Activated CD4-positive, alpha-beta T cell treated with anti-CD3 and anti-CD28 coated beads, Interleukin-2, amount 50 U/mL, for 1 hour (primary cell): ENCODE measurements at places on chromosomes 4 and X.

DNA sequence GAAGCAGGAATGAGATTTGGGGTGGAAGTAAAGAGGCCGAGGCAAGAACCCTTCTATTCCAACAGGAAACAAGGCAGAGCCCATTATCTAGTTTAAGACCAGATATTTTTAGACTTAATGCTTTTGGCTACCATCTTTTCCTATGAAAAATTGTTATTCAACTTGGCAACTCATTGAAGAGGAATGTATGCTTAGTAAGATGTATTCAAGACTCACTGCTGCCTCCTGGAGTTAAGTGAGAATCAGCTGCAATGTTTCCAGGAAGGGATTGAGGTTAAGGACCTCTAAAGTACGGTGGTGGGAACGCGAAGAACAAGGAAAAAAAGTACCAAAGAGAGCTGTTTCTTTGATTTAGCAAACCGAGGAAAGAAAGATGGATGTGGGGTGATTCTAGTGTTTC is 89.1 kb downstream of the RAPGEF2 start:
- DNase-seq = no peak

DNA sequence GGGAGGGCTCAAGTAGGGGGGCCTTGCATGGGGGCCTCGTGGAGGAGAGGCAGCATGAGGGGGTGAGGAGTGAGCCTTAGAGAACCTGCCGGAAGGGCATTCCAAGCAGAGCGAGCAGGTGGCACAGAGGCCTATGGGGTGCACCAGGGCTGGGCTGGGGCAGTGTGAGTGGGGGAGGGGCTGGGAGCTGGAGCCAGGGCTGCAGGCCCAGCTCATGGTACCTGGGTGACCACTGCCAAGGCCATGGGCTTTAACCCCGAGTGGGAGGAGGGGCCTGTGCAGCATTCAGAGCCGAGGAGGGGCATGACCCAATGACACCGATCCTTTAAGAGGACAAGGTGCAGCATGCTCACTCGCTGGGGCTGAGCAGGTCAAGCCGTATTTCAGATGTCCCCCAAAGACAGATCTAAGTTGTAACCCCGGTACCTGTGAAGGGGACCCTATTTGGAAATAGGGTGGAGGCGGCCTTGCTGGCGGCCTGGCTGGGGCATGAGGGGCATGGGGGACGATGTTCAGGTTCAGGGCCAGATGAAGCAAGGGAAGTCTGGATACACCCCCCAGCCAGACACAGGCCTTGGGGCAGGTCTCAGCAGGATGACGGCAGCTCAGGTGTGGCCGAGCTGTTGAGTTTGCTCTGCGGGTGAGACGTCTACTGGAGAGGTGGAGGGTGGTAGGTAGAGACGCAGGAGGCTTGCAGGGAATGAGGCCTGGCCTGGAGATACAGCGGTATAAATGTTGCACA is 137.0 kb downstream of the CPZ start:
- no peak for DNase-seq

DNA sequence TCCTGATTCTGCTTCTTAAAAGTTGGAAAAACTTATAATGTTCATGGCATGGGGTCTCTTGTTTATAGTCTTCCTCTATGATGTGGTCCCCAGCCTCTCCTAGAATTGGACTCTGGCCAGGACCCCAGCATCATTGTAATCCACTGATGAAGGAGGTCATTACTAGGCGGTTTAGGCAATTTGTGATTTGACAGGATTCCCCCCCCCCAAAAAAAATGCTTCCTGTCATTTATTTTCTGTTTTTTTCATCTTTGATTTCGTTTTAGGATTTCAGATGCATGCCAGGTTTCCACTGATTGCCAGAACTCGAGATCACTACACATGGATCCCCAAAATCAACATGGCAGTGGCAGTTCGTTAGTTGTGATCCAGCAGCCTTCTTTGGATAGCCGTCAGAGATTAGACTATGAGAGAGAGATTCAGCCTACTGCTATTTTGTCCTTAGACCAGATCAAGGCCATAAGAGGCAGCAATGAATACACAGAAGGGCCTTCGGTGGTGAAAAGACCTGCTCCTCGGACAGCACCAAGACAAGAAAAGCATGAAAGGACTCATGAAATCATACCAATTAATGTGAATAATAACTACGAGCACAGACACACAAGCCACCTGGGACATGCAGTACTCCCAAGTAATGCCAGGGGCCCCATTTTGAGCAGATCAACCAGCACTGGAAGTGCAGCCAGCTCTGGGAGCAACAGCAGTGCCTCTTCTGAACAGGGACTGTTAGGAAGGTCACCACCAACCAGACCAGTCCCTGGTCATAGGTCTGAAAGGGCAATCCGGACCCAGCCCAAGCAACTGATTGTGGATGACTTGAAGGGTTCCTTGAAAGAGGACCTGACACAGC is 4.9 kb downstream of the SPRY1 start:
- DNase-seq = no peak

DNA sequence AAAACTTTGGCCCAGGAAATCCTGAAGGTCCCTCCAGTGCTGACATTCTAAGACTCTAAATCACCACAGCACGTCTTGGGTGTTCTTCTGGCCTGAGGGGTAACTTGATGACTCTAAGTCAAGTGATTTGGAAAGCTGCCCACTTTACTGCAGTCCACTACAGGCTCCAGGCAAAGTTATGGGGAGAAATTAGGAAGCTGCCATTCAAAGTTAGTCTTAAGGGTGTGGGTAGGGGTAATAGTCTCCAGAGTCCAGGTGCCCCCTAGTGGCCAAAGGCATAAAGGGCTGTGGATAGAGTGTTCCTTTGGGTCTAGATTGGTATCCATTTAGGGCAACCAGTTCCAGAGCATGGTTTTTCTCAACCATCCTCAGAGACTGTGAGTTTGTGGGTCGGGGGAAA is 38.7 kb upstream of the SLC16A2 start:
- DNase-seq = peak; percentile 47

- DNase-seq = no peak
Measured at GRCh38 chr4:141058591-141059512, 74.4 kb downstream of the RNF150 start.

- DNase-seq = no peak
Measured at GRCh38 chrX:11609109-11609508, 56.6 kb downstream of the ARHGAP6 start.

DNA sequence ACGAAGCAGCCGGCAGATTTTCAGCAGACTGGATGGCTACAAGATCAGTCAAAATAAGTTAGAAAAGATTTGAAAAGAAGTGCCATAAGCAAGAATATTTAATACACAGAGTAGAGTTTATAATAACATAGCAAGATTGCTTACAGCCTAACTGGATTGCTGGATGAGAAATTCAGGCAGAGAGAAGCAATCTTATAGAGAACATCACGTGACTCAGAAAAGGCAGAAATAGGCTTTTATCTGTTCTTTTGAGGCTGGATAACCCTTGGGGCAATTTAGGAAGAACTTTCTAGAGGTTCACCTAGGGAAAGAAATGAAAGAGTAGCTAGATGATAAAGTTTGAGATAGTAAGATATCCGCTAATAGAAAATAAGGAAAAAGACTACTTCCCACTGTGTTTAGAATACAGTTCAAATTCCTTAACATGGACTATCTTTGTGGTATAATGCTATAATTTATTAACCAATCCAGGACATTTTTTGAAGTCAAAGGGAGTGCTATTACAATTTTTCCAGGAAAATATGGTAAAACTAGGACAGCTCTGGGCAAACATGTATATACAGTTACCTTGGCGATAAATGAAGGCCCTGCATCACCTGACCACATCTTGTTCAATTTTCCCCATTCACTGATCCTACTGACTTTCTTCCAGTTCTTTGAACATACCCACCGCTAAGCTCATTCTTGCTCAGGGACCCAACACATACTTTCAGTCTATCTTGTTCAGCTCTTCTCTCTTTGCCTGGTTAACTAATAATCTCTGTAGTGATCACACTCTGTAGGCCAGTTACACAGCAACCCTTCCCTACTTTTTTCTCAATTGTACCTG is 12.7 kb upstream of the SPCS3 start:
- DNase-seq = no peak

DNA sequence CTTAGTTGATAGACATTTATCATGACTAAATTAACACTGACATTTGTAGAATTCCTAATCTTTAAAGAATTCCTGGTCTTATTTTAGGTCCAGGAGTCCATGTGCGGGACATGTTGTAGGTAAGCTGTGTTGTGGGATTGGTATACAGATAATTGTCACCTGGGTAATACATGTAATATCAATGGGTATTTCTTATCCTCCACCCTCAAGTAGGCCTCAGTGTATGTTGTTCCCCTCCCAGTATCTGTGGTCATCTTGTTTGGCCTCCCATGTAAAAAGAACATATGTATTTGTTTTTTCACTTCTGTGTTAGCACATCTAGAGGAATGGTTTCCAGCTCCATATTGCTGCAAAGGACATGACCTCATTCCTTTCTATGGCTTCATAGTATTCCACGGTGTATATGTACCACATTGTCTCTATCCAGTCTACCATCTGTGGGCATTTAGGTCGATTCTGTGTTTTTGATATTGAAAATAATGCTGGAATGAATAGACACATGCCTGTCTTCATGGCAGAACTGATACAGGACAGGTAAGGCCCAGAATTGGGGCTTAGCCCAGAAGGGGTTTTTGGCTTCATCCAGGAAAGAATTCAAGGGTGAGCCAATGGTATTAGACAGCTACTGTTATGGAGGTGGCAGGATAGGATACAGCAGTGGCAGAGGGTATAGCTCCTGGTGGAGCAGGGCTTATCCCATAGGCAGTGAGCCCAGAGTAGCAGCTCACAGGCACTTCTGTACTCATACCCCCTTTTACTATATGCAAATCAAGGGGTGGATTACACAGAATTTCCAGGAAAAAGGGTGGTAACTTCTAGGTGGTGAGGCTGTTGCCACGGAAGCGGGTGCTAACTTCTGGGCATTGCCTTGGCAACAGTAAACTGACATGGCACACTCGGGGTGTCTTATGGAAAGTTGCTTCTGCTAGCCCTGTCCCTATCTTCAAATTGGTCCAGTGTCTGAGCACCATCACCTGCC is 66.1 kb upstream of the WDR1 start:
- DNase-seq = no peak

DNA sequence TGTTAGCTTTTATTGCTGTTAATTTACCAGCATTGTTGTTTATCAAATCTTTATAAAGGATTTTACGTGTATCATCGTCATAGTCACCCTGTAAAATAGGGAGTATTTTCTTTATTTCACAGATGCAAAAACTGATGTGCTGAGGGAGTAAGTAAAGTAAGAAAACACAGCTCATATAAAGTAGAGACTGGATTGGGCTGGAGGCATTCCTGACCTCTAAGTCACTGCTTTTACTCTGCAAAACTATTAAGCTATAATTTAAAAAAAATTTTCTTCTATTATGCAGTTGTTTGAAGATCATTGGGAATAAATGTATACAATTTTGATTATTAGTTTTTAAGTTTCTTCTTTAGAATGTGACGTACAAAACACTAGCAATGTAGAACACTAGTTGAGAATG is 45.9 kb downstream of the NUDT6 start:
- no peak for DNase-seq

- no peak for DNase-seq
Measured at GRCh38 chrX:46015653-46016052, 529.6 kb downstream of the ZNF674 start.
